GM06990 (cell line): ENCODE measurements at places on chromosomes 3 and 15.

- DNase-seq: no peak
These were observed 156.0 kb downstream of the RPLP1 start for GRCh38 chr15:69608661-69609060.

DNA sequence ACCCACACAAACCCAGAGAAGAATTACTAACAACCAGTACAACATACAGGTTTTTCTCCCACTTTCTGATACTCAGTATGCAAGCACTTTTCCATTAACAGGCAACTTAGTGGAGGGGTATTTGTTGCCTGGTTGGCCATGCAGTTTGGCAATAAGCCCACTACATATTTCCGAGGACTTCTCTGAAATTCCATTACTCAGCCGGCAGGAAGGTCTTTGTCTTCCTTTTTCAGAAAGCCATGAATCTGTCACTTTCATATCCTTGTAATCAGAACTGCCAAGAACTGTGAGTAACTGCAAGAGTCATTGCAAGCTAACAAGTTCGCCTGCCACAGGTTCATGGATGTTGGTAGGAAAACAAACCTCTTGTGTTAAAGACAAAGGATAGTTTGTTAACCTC lies 422.3 kb upstream of the ROBO1 start:
- DNase-seq: no peak

DNA sequence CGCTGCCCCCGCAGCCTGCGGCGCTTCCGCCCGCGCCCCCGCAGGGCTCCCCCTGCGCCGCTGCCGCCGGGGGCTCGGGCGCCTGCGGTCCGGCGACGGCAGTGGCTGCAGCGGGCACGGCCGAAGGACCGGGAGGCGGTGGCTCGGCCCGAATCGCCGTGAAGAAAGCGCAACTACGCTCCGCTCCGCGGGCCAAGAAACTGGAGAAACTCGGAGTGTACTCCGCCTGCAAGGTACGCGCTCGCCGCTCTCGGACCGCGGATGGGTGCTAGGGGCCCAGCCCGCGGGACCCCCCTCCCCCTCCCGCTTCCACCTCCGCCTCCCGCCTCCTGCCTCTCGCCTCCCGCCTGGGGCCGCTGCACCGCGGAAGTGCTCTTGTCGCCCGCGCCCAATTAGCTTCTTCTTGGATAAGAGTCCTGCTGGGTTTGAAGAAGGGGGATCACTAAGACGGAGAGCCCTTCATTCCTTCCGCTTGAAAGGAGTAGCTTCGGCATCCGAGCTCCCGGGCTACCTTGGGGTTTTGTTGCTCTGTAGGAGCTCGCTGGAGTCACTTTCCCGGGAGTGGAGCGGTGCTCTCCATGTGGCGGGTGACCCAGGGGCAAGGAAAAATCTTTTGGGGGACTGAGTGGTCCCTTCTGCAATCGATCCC lies 426 bp downstream of the KAT2B start:
- peak; percentile 85 for DNase-seq

- DNase-seq: no peak
These were observed 95.0 kb downstream of the MYLK start for GRCh38 chr3:123789160-123789559.

GRCh38 chr15:50558012-50558411 lies 11.5 kb upstream of the USP50 start:
- no peak for DNase-seq

DNA sequence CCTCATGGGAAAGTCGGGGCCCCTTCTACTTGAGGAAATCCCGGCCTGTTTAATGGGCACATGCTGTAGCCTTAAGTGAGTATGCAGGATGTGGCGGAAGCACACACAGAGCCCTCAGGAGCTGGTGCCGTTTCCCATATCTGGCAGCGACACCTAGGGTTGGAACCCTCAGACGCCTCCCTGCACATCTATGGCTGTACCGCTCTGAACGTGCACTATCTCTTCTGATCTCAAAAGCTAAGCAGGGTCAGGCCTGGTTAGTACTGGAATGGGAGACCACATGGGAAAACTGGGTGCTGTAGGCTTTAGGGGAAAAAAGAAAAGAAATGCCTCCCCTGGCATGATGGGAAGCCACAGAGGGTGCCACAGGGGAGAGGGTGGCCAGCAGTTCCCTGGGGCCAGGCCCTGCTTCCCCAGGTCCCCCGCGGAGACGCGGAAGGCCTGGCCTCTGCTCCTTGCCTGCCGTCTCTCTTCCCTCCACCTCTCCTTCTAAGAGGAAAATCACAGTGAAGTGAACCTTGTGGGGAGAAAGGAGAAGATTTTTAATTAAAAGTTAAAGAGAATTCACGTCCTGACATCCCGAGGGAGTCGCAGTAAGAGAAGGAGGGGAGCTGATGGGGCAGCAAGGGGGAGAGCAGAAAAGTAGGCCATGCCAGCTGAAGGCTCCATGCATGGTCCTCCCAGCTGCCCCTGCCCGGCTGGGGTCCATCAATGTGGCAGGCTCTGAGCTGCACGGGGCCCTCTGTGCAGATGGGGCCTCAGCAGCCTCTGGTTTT lies 60.5 kb upstream of the TMEM115 start:
- no peak for DNase-seq

GRCh38 chr3:10703875-10704274 lies 112.2 kb upstream of the SLC6A11 start:
- no peak for DNase-seq

DNA sequence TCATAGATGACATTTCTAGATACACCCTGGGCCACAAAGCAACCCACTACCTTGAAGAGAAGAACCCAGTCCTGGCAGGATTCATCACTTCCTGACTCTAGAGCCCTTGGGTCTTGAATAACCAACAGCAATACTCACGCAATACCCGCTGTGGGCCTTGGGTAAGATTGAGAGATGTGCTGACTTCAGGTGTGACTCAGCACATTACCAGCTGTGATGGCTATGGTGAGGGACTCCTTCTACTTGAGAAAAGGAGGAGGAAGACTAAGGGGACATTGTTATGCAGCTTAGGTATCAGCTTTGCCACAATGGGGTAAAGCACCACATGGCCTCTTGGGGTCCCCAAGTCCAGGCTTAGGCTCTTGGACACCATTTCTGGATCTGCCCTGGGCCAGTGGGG lies 14.9 kb downstream of the C3orf33 start:
- no peak for DNase-seq

DNA sequence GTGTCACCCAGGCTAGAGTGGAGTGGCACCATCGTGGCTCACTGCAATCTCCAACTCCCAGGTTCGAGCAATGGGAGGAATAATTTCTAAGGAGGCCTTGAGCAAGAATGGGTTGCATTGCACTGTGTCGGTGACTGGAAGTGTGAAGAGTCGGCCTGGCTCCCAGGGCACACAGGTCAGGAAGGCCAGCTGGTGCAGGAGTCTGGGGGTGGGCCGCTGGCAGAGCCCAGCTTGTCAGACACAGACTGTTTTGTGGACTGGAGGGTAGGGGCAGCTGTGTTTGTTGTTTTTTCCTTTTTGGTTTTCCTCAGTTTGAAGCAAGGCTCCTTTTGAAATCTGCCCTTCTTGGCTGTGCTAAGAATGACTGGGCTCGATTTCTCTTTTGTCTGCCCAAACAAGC lies 66.2 kb downstream of the ITGA11 start:
- DNase-seq: no peak

- no peak for DNase-seq
These were observed 302.5 kb downstream of the GABRG3 start for GRCh38 chr15:27273506-27273905.

DNA sequence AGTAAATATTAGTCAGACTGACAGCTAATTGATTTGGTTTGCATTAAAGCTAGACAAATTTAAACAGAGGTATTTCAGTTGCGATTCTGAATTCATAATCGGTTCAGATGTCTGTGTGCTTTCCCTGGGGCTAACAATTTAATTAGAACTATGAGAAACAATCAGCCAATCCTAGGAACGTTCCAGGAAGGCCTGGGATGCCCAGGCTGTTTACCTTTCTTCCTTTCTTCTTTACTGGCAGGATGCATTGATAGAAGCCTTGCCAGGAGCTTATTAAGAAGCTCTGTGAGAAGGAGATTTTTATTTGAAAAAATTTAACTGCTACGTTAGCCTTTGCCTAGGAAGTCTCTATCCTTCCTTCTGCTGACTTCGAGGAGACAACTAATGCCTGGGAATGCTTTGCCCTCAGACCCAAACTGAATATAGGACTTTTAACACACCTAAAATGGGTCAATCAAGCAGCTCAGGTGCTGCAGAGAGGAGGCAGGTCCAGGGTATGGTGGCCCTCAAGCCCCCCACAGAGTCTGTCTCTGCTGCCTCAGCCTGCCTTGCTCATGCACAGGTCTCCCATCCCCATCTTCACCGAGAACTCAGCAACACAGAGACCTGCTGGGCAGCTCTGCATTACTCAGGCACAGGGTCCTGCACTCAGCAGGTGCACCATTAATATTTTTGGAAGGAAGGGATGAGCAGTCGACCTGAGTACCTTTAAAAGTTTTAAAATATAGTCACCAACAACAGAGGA lies 48.5 kb downstream of the PCSK6 start:
- DNase-seq: no peak

- no peak for DNase-seq
These were observed 12.8 kb upstream of the WDR49 start for GRCh38 chr3:167666563-167666962.
